ENCODE measurements at places on chromosomes 13 and 19. TPM values are rescaled to one million over a fixed set of nuclear protein-coding genes. Genes with fewer than 3 reads are reported as not detected.
A peak's percentile ranks its signal among the peaks of the same experiment; 100 is the strongest.

DNA sequence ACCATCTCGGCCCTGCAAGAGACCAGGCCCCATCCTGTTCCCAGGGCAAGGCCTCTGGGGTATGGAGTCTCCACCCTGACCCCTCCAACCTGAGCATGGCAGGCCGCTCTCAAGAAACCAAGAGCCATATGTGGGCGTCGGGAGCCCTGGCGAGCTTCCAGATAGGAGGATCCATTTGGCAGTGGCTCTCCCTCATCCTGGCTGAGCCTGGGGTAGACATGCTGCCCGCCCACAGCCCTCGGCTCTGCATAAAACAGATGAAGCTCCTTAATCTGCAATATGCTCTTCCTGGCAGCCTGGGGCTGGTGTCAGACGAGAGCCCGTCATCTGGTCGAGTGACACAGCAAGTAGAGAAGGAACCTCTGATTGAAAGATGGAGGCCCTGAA lies 6.1 kb downstream of the ATP13A1 start:
- H3K27me3 ChIP-seq, result no peaks in the 10 kb centered on the region
- peaks cover 24% of the 10 kb centered on the region for H3K4me1 ChIP-seq
- no peak overlapping the region for H3K27ac ChIP-seq
- no peak overlapping the region for H3K4me3 ChIP-seq

- no peaks in the 10 kb centered on the region for H3K27me3 ChIP-seq
- DNase-seq, result no peak
- no peak overlapping the region for H3K4me3 ChIP-seq
These were observed 3.6 kb upstream of the BCL3 start for GRCh38 chr19:44744871-44745332.

- no peaks in the 10 kb centered on the region for H3K36me3 ChIP-seq
- no peak overlapping the region for H3K27ac ChIP-seq
- H3K4me3 ChIP-seq, result no peak overlapping the region
- H3K27me3 ChIP-seq, result no peaks in the 10 kb centered on the region
These were observed 1183.1 kb upstream of the PCDH20 start for GRCh38 chr13:62598708-62599107.

DNA sequence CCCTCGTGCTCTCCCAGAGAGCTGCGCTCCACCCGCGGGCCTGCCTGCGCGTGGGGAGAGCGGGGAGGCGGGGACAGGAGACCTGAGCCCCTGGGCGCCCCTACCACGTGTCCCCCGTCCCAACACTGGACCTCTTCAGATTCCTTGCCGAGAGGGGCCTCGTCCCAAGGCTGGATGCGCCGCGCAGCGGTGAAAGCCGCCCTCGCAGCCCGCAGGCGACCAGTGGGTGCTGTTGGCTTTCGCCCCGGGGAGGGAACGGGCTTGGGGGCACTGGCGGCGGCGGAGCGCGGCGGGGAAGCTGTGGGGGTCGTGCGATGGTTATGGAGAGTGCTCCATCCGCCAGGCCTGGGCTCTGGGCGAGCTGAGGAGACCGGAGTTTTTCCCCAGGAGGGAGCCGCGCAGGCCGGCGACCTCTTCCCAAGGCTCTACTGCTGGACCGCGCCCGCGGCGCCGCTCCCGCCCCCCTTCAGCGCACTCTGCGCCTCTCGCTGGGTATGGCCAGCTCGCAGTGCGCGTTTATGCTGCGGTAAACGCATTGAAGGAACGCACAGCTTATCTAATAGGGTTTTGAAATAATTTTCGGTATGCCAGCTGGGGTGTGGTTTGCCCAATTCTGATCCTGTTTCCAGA lies 17.2 kb upstream of the RNF17 start:
- H3K27me3 ChIP-seq, result no peaks in the 10 kb centered on the region
- H3K27ac ChIP-seq, result no peak overlapping the region
- no peaks in the 10 kb centered on the region for H3K36me3 ChIP-seq

DNA sequence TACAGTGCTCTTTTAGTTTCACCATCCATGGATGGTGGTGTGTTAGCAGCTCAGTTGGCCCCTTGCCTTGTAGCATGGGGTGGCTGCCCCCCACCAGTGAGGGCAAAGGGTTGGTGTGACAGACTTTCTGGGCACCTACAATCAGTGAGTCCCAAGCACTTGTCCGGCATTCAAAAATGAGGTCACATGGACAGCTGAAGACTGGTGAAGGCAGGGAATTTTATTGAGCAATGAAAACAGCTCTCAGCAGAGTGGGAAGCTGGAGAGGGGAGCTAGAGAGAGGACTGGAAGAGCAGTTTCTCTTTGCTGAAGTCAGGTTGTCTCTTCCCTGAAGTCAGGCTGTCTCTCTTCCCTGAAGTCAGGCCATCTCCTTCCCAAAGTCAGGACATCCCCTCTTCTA lies 1053.2 kb downstream of the SLITRK1 start:
- no peak overlapping the region for H3K27ac ChIP-seq
- no peaks in the 10 kb centered on the region for H3K36me3 ChIP-seq
- no peaks in the 10 kb centered on the region for H3K4me1 ChIP-seq
- no peaks in the 10 kb centered on the region for H3K27me3 ChIP-seq
- no peak for DNase-seq
- H3K4me3 ChIP-seq, result no peak overlapping the region

- no peaks in the 10 kb centered on the region for H3K36me3 ChIP-seq
- H3K4me3 ChIP-seq, result no peak overlapping the region
- no peak for DNase-seq
- no peaks in the 10 kb centered on the region for H3K27me3 ChIP-seq
- H3K4me1 ChIP-seq, result peaks cover 24% of the 10 kb centered on the region
These were observed 11.3 kb downstream of the MAST3 start for GRCh38 chr19:18108897-18109296.

GRCh38 chr13:72648513-72649065 lies 78.8 kb downstream of the MZT1 start:
- H3K4me3 ChIP-seq, result no peak overlapping the region
- no peaks in the 10 kb centered on the region for H3K27me3 ChIP-seq
- no peak overlapping the region for H3K27ac ChIP-seq
- DNase-seq, result no peak
- no peaks in the 10 kb centered on the region for H3K36me3 ChIP-seq

The GJB6 gene
- total RNA-seq, result 121 TPM

- no peak for DNase-seq
- H3K27ac ChIP-seq, result no peak overlapping the region
- peaks cover 27% of the 10 kb centered on the region for H3K36me3 ChIP-seq
- H3K27me3 ChIP-seq, result no peaks in the 10 kb centered on the region
- H3K4me3 ChIP-seq, result peak overlapping the region; percentile 69
These were observed 1.3 kb downstream of the ZNF749 start for GRCh38 chr19:57436417-57436816.

- H3K27ac ChIP-seq, result peak overlapping the region; percentile 99
- peaks cover 11% of the 10 kb centered on the region for H3K36me3 ChIP-seq
- H3K4me1 ChIP-seq, result peaks cover 72% of the 10 kb centered on the region
- peak overlapping the region; percentile 98 for H3K4me3 ChIP-seq
- DNase-seq, result no peak
- no peaks in the 10 kb centered on the region for H3K27me3 ChIP-seq
These were observed 3.7 kb downstream of the ITM2B start for GRCh38 chr13:48236528-48237353.

The NLRP11 gene
- total RNA-seq, result not detected

GRCh38 chr19:7698583-7698982 lies 3.3 kb downstream of the FCER2 start:
- H3K4me1 ChIP-seq, result no peaks in the 10 kb centered on the region
- H3K36me3 ChIP-seq, result no peaks in the 10 kb centered on the region
- H3K27me3 ChIP-seq, result no peaks in the 10 kb centered on the region
- H3K4me3 ChIP-seq, result no peak overlapping the region
- H3K27ac ChIP-seq, result no peak overlapping the region
- no peak for DNase-seq

The FBL gene
- total RNA-seq, result 180 TPM

The ATXN8OS gene
- total RNA-seq, result not detected

The KLHL1 gene
- not detected for total RNA-seq

GRCh38 chr19:7994114-7994513 lies 11.3 kb downstream of the ELAVL1 start:
- DNase-seq, result no peak
- H3K4me3 ChIP-seq, result no peak overlapping the region
- no peaks in the 10 kb centered on the region for H3K27me3 ChIP-seq
- H3K4me1 ChIP-seq, result peaks cover 42% of the 10 kb centered on the region
- H3K27ac ChIP-seq, result no peak overlapping the region

- H3K36me3 ChIP-seq, result no peaks in the 10 kb centered on the region
- H3K27me3 ChIP-seq, result no peaks in the 10 kb centered on the region
- DNase-seq, result no peak
- no peaks in the 10 kb centered on the region for H3K4me1 ChIP-seq
- no peak overlapping the region for H3K4me3 ChIP-seq
- H3K27ac ChIP-seq, result no peak overlapping the region
These were observed 89.3 kb downstream of the DIAPH3 start for GRCh38 chr13:60074397-60074796.

GRCh38 chr13:111389621-111390521 lies 69.4 kb downstream of the TEX29 start:
- H3K4me1 ChIP-seq, result no peaks in the 10 kb centered on the region
- no peaks in the 10 kb centered on the region for H3K36me3 ChIP-seq
- no peaks in the 10 kb centered on the region for H3K27me3 ChIP-seq
- no peak overlapping the region for H3K4me3 ChIP-seq
- no peak overlapping the region for H3K27ac ChIP-seq

DNA sequence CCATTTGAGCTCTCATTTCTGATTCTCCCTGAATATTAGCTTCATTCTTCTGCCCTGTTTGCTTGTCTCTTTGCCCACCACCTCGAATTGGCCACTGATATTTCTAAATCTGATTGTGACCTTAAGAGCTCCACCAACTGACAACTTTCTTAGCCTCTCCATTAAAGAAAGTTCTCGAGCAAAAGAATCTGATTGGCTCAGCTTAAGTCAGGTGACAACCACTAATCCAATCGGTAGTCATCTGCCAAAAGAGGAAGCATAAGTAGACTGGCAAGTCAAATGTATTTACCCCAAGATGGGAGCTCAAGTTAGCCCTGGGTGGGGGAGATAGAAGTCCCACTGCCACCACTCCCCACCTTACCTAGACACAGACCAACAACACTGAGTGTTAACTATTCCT lies 41.5 kb downstream of the NOTCH3 start:
- DNase-seq, result no peak
- H3K4me3 ChIP-seq, result no peak overlapping the region
- no peak overlapping the region for H3K27ac ChIP-seq
- H3K4me1 ChIP-seq, result no peaks in the 10 kb centered on the region

The MEDAG gene
- 46.4 TPM for total RNA-seq

GRCh38 chr13:110399801-110400200 lies 92.7 kb downstream of the COL4A2 start:
- no peak overlapping the region for H3K27ac ChIP-seq
- H3K4me3 ChIP-seq, result no peak overlapping the region
- no peaks in the 10 kb centered on the region for H3K27me3 ChIP-seq

GRCh38 chr19:51158474-51159129 lies 16.5 kb downstream of the SIGLEC7 start:
- no peak overlapping the region for H3K27ac ChIP-seq
- no peaks in the 10 kb centered on the region for H3K4me1 ChIP-seq
- no peaks in the 10 kb centered on the region for H3K36me3 ChIP-seq

DNA sequence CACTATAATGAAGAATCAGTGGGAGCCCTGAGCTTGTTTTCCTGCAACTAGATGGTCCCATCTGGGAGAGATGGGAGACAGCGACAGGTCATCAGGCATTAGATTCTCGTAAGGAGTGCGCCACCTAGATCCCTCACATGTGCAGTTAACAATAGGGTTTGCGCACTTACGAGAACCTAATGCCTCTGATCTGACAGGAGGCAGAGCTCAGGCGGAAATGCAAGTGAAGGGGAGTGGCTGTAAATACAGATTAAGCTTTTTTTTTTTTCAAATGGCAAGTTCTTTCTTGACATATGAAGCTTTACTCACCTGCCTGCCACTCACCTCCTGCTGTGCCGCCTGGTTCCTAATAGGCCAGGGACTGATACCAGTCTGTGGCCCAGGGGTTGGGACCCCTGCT lies 14.4 kb downstream of the CDC16 start:
- peaks cover 84% of the 10 kb centered on the region for H3K36me3 ChIP-seq
- H3K4me1 ChIP-seq, result no peaks in the 10 kb centered on the region
- no peak overlapping the region for H3K4me3 ChIP-seq
- DNase-seq, result no peak

The TMEM145 gene
- not detected for total RNA-seq

DNA sequence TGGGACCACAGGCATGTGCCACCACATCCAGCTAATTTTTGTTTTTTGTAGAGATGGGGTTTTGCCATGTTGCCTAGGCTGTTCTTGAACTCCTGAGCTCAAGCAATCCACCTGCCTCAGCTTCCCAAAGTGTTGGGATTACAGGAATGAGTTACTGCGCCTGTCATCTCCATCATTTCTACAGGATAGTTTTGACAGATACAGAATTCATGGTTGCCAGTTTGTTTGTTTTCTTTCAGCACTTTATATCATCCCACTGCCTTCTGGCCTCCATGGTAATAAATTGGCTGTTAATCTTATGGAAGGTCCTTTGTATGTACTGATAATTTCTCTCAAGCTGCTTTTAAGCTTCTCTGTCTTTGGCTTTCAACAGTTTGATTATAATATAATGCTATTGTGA lies 165.2 kb downstream of the RNF17 start:
- no peaks in the 10 kb centered on the region for H3K27me3 ChIP-seq
- no peaks in the 10 kb centered on the region for H3K36me3 ChIP-seq
- H3K4me3 ChIP-seq, result no peak overlapping the region
- no peak for DNase-seq
- no peak overlapping the region for H3K27ac ChIP-seq

The RAP2A gene
- total RNA-seq, result 19.6 TPM

GRCh38 chr13:94050039-94050438 lies 429.4 kb downstream of the DCT start:
- H3K4me1 ChIP-seq, result no peaks in the 10 kb centered on the region
- H3K27ac ChIP-seq, result no peak overlapping the region

The CD79A gene
- not detected for total RNA-seq

The TTC9B gene
- not detected for total RNA-seq

The SHKBP1 gene
- total RNA-seq, result 51.6 TPM

DNA sequence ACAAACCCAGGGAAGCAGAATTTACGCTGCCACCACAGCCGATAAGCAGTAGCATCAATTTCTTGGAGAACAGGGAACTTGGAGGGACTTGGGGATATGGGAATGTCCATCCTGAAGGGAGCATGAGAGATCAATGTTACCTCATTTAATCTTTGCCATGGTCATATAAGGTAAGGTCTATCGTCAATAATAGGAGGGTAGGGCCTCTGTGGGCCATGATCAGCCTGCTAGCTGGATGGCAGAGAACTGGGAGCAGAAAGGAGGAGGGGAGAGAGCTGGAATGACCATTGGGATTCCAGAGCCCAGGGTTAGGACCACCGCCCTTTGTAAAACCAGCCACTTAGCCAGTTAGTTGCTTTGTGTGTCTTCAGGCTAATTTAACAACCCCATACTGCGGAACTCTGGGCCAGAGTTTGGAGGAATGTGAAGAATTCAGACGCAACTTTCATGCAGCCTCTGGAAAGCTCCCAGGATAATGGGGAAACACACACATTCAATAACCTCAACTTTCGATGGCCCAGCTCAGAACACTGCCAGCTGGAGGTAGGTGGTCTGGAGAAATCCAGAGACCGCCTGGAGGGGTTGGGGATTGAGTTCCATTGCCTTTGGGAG lies 40.3 kb downstream of the ZNF557 start:
- no peak for DNase-seq
- H3K36me3 ChIP-seq, result no peaks in the 10 kb centered on the region
- H3K4me3 ChIP-seq, result no peak overlapping the region
- H3K4me1 ChIP-seq, result no peaks in the 10 kb centered on the region
- no peaks in the 10 kb centered on the region for H3K27me3 ChIP-seq

Measured in vagina (tissue), 2 donors.